Endothelial cell (in vitro differentiated cells): ENCODE measurements at places on chromosomes 12 and 14. TPM values are rescaled to one million over a fixed set of nuclear protein-coding genes. Genes with fewer than 3 reads are reported as not detected.

GRCh38 chr14:103856105-103856504 lies 8.7 kb upstream of the PPP1R13B start:
- no peak overlapping the region for H3K4me3 ChIP-seq
- H3K27me3 ChIP-seq, result peaks cover 4% of the 10 kb centered on the region
- no peaks in the 10 kb centered on the region for H3K36me3 ChIP-seq

- no peak overlapping the region for H3K27ac ChIP-seq
- peaks cover 2% of the 10 kb centered on the region for H3K27me3 ChIP-seq
- no peaks in the 10 kb centered on the region for H3K36me3 ChIP-seq
- no peak for DNase-seq
- no peak overlapping the region for H3K4me3 ChIP-seq
- peaks cover 3% of the 10 kb centered on the region for H3K4me1 ChIP-seq
These were observed 6.0 kb upstream of the AMN start for GRCh38 chr14:102916347-102917055.

DNA sequence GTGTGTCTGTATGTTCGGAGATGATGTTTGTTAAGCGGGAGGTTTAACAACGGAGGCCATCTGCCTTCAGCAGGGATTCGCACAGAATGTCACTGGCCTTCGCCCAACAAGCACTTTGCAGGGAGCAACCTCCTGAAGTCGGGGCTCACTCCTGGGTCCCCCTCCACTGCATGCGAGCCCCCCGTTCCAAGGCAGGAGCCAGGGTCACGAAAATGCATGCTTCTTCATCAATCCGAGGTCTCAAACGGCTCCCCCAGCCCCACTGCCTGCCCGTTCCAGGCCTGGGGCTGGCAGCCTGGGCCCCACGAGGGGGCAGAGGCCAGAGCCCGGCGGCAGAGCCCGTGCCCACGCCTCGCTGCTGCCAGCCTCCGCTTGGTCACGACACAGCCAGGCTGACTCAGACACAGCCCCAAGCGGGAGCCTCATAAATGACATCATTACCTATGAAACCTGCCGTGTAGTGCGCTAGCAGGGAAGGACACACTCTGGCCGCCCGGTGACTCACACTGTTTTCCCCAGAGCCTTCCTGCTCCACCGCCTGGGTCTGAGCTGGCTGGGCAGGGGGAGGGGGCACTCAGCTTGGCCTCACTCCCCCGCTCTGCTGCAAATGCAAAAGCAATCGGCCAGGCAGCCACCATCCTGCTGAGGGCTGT lies 169.5 kb upstream of the RTL1 start:
- H3K4me3 ChIP-seq, result no peak overlapping the region
- peak; percentile 67 for DNase-seq
- peaks cover 9% of the 10 kb centered on the region for H3K4me1 ChIP-seq
- no peak overlapping the region for H3K27ac ChIP-seq
- peaks cover 10% of the 10 kb centered on the region for H3K27me3 ChIP-seq

Gene TPPP2
- total RNA-seq, result 0.62 TPM

Gene MYG1
- 55.3 TPM for total RNA-seq

- no peak overlapping the region for H3K27ac ChIP-seq
- H3K4me1 ChIP-seq, result peaks cover 14% of the 10 kb centered on the region
- H3K36me3 ChIP-seq, result peaks cover 12% of the 10 kb centered on the region
- DNase-seq, result no peak
- peaks cover 6% of the 10 kb centered on the region for H3K27me3 ChIP-seq
- H3K4me3 ChIP-seq, result no peak overlapping the region
These were observed 5.2 kb downstream of the GPX2 start for GRCh38 chr14:64937171-64937820.

Gene OAS2
- total RNA-seq, result 0.41 TPM

Gene PPP2R3C
- 29.1 TPM for total RNA-seq

Gene COCH
- 3.7 TPM for total RNA-seq

GRCh38 chr12:84638811-84639368 lies 273.7 kb downstream of the SLC6A15 start:
- no peaks in the 10 kb centered on the region for H3K4me1 ChIP-seq
- no peaks in the 10 kb centered on the region for H3K36me3 ChIP-seq
- H3K27me3 ChIP-seq, result no peaks in the 10 kb centered on the region
- DNase-seq, result no peak
- no peak overlapping the region for H3K27ac ChIP-seq

Gene GPR162
- 52.7 TPM for total RNA-seq

Gene FOXG1
- total RNA-seq, result 1.8 TPM

GRCh38 chr12:79299447-79300198 lies 391.1 kb downstream of the PAWR start:
- H3K4me3 ChIP-seq, result no peak overlapping the region
- peaks cover 56% of the 10 kb centered on the region for H3K4me1 ChIP-seq
- no peak for DNase-seq
- H3K27me3 ChIP-seq, result peaks cover 2% of the 10 kb centered on the region
- H3K27ac ChIP-seq, result peak overlapping the region; percentile 77

DNA sequence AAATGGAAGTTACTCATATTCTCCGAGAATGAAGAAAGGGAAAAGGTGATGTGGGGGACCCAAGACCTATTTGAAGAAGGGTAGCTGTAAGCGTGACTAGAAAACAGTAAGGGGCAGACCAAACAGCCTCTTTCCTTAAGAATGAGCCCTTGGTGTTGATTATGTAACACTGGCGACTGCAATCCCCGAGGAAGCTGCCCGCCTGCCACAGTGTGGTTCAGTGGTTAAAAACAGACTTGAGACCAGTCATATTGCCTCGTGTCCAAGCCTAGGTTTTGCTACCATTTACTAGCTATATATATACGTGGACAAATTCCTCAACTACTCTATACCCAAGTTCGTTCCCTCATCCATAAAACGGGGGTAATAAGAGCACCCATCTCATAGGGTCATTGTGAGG lies 49.1 kb downstream of the SSPN start:
- H3K36me3 ChIP-seq, result peaks cover 2% of the 10 kb centered on the region
- DNase-seq, result no peak
- H3K4me3 ChIP-seq, result no peak overlapping the region
- H3K27ac ChIP-seq, result no peak overlapping the region

DNA sequence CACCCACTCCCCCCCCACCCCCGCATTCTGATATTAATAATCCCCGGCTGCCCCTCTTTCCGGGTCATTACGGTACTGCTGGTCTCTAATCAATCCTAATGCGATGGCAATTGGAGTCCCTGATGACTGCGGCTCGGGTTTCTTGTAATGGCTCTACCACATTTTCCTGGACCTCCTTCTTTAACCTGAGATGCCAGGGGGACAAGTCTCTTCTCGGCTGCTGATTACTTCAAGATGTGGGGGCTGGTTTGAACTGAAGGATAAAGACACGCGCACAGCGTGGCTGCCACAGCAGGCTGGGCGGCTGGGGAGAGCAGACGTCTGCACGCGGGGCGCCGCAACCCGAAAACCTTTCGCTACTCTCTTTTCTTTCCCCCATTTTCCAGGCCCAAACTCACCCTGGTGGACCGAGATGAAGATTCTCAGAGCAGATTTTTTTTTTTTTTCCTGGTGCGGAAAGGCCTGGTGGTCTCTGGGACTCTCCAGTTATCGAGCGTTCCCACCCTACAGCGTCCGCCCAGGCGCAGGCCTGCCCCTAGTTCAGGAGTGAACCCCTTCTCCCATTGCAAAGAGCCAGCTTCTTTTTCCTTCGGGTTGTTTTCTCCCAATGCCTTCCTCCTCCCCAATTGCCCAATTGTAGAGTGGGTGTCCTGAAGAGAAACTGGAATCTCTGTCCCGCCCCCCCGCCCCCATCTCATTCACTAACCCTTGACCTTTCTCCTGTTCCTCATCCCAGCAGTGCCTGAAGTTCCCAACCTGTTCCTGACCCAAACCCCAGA lies 6.0 kb upstream of the SIX1 start:
- peaks cover 49% of the 10 kb centered on the region for H3K27me3 ChIP-seq
- peaks cover 49% of the 10 kb centered on the region for H3K4me1 ChIP-seq
- H3K36me3 ChIP-seq, result peaks cover 12% of the 10 kb centered on the region
- H3K4me3 ChIP-seq, result peak overlapping the region; percentile 85

- no peak overlapping the region for H3K4me3 ChIP-seq
- H3K27ac ChIP-seq, result peak overlapping the region; percentile 20
- DNase-seq, result no peak
- H3K36me3 ChIP-seq, result no peaks in the 10 kb centered on the region
These were observed 23.9 kb downstream of the SCAF11 start for GRCh38 chr12:45966486-45966885.

DNA sequence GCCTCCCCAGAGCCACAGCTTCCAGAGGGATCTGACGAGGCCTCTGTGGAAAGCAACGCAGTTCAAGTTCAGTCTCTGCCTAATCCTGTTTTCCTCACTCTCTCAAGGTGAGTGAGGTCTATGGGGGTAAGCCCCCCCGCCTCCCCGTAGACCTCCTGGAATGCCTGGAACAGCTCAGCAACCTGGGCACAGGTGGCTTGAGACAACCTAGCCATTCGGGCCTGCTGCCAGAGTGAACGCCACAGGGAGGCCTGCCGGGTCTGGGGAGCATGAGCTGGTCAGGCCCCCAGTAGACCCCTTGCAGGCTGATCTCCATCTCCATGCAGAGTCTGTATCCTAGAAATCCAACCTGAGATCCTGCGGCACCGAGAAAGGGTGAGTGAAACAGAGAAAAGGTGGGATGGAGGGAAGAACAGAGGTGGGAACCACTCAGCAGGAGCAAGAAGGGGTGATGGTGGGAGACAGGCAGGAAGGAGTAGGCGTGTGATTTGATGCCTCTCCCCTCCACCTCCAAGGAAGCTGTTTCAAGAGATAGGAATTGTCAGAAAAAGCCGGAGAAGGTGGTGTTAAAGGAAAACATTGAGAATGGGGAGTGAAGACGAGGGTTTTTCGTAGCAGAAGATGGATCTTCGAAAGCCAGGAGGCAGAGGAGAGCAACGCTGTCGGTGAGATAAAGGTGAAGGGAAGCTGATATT lies 123.1 kb upstream of the PRMT8 start:
- no peak overlapping the region for H3K4me3 ChIP-seq
- H3K27me3 ChIP-seq, result peaks cover 12% of the 10 kb centered on the region
- DNase-seq, result no peak

Gene CCND2
- total RNA-seq, result 88.1 TPM

Gene PRB2
- not detected for total RNA-seq

GRCh38 chr12:86551146-86551571 lies 295.0 kb upstream of the MGAT4C start:
- no peak overlapping the region for H3K27ac ChIP-seq
- no peak for DNase-seq
- H3K27me3 ChIP-seq, result no peaks in the 10 kb centered on the region
- no peak overlapping the region for H3K4me3 ChIP-seq

DNA sequence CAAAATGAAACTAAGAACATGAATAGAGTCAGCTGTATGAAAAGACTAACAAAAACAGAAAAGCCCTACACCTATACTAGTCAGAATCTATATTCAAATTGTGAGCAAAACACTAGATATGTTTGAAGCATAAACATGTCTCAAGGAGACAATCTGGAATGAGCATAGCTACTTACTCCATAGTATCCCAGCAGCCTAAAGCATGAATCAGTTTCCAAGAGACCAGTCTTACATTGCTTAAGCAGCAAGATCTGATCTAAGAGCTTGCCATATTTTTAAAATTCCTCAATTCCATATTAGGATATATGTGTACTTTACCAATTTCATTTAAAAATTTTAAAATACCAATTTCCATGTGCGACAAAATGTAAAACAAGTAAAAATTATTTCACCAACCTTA lies 7.7 kb downstream of the CAPS2 start:
- no peaks in the 10 kb centered on the region for H3K4me1 ChIP-seq
- H3K27ac ChIP-seq, result no peak overlapping the region
- no peaks in the 10 kb centered on the region for H3K36me3 ChIP-seq
- DNase-seq, result no peak
- H3K4me3 ChIP-seq, result no peak overlapping the region

- peaks cover 10% of the 10 kb centered on the region for H3K4me1 ChIP-seq
- peak; percentile 47 for DNase-seq
- H3K27ac ChIP-seq, result no peak overlapping the region
- peaks cover 3% of the 10 kb centered on the region for H3K36me3 ChIP-seq
- peaks cover 4% of the 10 kb centered on the region for H3K27me3 ChIP-seq
These were observed 10.2 kb upstream of the EDDM3B start for GRCh38 chr14:20757965-20758364.
